ENCODE measurements at places on chromosomes 11 and 22.
A peak's percentile ranks its signal among the peaks of the same experiment; 100 is the strongest.

DNA sequence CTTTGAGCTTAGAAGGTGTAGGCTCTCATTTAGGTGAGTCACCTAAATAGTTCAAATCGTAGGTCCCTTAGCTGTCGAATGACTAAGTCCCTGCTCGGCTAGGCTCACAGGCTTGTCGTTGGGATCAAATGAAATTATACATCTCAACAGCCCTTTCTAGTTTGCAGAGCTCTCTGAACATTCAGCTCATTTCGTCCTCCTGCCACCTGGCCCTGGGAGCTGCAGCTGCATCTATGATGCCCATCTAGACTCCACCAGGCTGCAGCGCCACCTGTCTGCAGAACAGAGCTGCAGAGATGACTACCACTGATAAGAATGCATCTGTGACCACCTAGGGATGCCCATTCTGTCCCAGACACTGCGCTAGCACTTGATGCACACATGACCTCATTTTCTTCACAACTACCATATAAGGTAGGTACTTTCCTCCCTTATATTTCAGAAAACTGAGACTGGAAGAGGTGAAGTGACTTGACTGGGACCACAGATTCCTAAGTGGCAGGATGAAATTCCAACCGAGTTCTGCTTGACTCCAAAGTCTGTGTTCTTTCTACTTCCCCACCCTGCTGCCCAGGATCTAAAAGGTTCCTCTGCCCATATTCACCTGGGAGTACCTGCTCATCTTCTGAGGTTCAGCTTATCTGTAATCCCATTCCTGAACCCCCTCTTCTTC, 141.1 kb upstream of the NARS2 start:
- DNase-seq: no peak

DNA sequence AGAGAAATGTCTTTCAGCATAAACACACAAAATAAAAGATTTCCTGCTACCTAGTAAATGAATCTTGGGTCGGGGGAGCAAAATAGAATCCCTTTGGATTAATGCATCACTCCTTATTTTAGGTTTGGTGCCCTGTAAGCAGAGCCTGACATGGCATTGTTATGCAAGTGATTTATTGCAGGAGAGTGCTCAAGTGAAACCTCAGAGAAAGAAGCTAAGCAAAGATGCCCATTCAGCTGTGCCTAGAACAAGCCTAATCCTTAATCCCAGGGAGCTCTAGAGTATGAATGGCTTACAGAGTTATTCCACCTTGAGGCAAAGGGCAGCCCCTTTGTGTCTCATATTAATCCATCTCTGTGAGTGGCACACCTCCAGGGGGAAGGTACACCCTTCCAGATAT, 21.1 kb downstream of the C11orf87 start:
- DNase-seq: no peak

DNA sequence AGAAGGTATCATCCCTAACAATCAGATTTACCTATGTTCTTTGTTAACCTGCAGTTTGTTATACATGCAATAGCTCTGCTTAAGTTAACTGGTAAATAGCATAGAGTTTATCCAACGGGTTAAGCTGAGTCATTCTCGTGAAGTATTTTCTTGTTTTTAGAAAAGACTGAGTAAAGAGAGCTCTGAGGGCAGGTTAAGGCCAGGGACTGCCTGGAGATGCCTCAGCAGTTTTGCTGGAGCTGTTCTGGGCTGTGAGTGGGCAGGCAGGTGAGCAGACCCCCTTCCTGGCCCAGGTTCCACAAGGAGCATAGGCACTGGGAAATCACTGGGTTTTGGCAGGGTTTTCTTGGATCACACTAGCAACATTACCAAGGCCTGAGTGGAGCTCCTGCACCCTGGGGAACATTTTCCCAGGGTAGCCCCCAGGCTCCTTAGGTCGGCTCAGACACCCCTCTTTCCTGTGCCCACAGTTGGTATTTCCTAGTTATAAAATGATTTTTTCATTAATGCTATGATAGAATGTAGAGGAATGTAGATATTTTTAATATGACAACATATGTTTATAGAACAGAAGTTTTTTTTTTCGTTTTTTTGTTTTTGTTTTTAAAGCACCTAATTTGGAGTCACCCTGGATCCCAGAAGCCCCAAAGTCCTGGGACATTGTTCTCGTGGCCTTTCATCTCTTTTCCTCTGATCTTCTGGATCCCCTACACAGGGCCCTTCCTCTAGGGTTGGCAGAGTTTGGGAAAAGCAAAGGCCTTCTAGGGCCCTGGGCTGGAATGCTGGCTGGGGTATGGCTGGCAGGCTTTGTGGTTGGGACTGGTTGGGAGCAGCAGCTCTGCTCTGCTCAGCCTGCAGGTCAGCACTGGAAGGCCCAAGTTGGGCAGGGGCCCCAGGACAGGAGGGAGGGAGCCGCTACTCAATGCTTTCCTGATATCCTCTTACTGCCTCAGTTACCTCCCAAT, 26.7 kb downstream of the IRAG1 start:
- no peak for DNase-seq

- no peak for DNase-seq
These were observed 118.6 kb downstream of the ARHGAP42 start for GRCh38 chr11:100805506-100806199.

DNA sequence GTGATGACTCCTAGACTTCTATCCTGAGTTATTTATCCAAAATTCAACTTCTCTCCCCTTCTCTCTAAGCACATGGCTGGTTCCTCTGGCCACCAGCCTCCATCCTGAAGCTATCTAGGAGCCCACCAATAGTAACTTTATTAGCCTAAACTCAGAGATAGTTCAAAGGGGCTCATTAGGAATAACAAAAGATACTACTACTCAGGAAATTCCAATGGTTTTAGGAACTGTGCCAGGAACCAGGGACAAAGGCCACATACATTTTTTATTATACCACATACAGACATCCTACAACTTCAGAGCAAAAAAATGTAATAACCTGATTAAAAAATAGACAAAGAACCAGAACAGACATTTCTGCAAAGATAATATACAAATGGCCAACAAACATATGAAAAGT, 27.9 kb downstream of the SLC25A17 start:
- no peak for DNase-seq

DNA sequence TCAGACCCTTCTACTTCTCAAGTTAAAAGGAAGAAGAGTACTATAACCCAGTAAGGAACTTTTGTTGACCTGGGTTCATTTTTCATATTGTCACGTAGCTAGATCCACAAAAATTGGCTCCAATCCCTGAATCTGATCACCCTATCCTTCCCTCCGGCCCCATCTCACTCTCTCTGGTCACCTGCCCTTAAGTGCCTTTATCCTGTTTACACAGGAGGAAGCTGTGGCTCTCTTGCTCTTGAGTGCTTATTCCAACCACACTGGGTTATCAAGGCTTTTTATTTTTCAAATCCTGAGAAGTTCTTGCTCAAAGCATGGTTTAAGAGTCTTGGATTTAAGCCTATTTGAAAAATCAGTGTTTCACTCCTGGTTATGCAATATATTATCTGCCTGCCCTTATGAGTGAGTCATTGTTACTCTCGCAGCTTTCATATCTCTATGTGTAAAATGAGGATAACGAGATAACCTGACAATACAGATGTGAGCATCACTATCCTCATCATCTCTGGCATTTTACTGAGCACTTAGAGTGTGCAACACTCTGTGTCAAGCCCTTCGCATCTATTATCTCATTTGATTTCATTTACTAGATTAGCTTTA, 293.9 kb downstream of the GUCY1A2 start:
- DNase-seq: no peak

DNA sequence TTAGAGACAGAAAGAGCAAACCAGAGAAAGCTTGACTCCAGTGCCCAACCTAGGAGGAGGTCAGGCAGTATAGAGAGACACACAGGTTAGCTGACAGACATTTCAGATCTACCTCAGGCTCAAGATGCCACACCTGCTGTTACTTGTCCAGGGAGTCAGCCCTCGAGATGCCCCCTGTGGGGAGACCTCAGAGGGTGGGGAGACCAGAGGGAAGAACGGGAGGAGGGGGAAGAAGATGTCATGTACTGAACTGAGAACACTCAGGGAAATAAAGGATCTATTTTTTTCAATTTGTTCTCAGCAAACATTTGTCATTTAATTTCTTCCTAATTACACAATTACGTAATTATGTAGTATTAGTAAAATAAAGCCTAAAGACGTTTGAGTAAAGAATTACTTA, 196.3 kb upstream of the CADM1 start:
- no peak for DNase-seq

GRCh38 chr11:6410695-6411430, 8.0 kb downstream of the APBB1 start:
- no peak for DNase-seq

GRCh38 chr22:43213962-43214361, 27.0 kb upstream of the TTLL12 start:
- DNase-seq: no peak

GRCh38 chr11:6531267-6531752, 34.2 kb downstream of the DNHD1 start:
- DNase-seq: no peak

DNA sequence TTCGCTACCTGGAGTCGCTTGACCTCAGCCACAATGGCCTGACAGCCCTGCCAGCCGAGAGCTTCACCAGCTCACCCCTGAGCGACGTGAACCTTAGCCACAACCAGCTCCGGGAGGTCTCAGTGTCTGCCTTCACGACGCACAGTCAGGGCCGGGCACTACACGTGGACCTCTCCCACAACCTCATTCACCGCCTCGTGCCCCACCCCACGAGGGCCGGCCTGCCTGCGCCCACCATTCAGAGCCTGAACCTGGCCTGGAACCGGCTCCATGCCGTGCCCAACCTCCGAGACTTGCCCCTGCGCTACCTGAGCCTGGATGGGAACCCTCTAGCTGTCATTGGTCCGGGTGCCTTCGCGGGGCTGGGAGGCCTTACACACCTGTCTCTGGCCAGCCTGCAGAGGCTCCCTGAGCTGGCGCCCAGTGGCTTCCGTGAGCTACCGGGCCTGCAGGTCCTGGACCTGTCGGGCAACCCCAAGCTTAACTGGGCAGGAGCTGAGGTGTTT, 12.8 kb downstream of the TSKU start:
- DNase-seq: no peak

GRCh38 chr11:134244593-134244992, 8.6 kb downstream of the THYN1 start:
- no peak for DNase-seq

- DNase-seq: no peak
These were observed 49.7 kb upstream of the SLC25A18 start for GRCh38 chr22:17513612-17514011.

DNA sequence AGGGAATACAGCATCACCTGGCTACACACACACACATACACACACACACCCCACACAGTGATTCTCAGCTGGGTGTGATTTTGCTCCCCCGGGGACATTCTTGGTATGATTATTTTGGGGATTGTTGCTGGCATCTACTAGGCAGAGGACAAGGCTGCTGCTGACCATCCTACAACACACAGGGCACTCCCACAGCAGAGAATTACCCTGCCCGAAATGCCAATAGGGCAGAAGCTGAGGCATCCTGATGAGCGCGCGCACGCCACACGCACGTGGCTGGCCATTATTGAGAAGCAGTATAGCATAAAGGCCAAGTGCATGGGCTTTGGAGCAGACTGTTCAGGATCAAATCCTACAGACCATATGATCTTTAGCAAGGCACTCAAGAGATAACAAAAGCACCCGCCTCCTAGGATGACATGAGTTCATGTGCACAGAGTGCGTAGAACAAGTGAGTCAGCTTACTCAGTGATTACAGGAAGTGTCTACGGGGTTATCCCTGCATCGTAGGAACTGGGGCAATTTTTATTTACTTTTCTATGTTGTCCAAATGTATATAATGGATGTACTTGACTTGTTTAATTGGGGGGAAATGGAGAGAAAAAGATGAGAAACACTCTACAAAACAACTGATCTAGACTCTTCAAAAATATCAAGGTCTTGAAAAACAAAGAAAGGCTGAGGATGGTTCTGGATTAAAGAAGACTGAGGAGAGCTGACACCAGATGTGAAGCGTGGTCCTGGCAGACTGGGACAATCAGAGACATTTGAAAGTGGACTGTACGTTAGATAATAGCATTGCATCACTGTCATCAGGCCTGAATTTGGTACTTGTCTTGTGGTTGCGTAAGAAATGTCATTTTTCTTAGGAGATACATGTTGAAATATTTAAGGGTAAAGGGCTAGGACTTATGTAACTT, 7.2 kb upstream of the EHD1 start:
- DNase-seq: no peak

- no peak for DNase-seq
These were observed 7.6 kb upstream of the SEPTIN5 start for GRCh38 chr22:19706661-19707151.

DNA sequence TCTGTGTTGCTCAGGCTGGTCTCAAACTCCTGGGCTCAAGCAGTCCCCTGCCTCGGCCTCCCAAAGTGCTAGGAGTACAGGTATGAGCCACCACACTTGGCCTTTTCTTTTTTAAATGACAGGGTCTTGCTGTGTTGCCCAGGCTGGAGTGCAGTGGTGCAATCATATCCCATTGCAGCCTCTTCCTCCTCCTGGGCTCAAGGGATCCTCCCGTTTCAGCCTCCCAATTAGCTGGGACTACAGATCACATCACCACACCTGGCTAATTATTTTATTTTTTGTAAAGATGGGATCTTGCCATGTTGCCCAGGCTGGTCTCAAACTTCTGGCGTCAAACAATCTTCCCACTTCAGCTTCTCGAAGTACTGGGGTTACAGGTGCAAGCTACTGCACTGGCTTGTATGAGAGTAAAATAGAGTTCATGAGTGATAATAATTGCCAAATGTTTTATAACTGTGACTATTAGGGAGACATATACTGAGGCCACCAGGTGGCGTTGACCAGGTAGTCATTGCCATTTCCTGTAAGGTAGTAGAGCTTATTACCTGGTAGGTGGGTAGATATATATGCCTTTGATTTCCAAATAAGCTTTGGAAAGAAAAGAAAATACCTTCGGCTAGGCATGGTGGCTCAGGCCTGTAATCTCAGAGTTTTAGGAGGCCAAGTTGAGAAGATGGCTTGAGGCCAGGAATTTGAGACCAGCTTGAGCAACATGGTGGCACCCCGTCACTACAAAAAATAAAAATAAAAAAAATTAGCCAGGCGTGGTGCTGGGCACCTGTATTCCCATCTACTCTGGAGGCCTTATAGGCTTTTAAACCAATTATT, 5.4 kb downstream of the FDX1 start:
- no peak for DNase-seq

- DNase-seq: no peak
These were observed 87.7 kb upstream of the ALX4 start for GRCh38 chr11:44397586-44398178.

DNA sequence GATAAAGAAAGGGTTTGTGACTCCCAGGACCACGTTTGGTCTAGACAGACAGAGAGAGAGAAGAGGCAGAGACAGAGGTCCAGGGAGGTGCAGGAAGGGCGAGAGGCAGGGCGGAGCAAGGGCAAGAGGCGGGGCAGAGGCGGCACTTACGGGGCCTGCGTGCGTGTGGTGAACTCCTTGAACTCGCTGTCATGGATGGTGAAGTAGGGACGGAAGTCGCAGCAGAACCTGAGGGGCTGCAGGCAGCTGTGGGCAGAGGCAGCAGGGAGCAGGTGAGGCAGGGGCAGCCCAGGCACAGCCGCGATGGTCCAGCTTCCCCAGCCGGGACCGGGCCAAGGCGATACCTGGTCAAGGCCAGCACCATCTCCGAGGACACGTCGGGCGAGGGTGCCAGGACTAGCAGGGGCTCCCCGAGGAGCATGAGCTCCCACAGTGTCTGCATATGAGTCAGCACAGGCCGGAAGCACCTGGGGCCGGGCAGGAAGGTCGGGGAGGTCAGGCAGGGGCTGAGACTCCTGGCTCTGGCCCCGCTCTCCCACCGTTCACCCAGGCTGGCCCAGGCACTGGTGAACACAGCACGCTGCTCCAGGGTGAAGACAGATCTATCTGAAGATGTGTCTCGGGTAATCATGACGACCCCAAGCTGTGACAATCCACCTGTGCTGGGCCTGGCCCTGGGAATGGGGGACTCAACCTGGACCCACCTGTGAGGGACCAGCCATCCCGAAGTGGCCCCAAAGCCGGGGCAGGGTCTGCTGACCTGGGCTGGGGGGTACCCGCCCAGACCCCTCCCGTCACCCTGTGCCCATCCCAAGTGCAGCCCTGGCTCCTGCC, 7.2 kb upstream of the PLXNB2 start:
- DNase-seq: peak; percentile 46
